ENCODE measurements at places on chromosomes 5 and 9.
A peak's percentile ranks its signal among the peaks of the same experiment; 100 is the strongest.

GRCh38 chr5:88727705-88728313 lies 155.2 kb downstream of the MEF2C start:
- no peak for DNase-seq

DNA sequence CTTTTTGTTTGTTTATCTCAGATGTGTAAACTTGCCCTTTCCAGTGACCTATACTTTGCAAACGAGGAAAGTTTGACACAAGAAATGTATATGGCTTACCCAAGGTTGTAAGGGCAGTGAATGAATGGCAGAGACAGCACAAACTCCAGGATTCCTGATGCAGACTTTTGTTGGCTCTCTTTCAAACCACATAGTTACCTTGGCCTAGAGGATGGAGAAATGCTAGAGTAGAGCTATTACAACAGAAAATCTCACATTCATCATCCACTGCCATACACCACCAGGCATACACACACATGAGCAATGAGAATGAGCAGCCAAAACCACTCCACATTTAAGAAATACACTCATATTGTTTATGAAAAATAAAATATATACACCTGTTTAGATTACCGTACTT lies 387.0 kb downstream of the TLR4 start:
- DNase-seq: no peak

- DNase-seq: no peak
These were observed 33.3 kb downstream of the PARP8 start for GRCh38 chr5:50699737-50700136.

GRCh38 chr5:122849771-122850170 lies 4.4 kb downstream of the SNX24 start:
- no peak for DNase-seq

DNA sequence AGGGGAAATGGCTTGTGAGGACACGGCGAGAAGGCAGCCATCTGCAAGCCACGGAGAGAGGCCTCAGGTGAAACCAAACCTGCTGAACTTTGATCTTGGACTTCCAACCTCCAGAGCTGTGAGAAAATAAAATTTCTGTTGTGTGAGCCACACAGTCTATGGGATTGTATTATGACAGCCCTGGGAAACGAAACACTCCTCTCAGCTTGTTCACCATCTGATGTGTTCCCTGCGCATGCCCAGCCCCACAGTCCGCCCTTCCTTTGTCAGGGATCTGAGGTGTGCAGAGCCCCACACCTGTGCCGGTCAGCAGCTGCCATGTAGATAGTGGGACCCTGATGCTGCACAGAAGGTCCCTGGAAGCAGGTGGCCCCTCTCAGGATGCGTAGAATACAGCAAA lies 34.1 kb downstream of the PLPP7 start:
- no peak for DNase-seq

GRCh38 chr5:7529880-7530279 lies 133.9 kb downstream of the ADCY2 start:
- no peak for DNase-seq

- DNase-seq: no peak
These were observed 56.7 kb downstream of the AOPEP start for GRCh38 chr9:94783102-94783682.

DNA sequence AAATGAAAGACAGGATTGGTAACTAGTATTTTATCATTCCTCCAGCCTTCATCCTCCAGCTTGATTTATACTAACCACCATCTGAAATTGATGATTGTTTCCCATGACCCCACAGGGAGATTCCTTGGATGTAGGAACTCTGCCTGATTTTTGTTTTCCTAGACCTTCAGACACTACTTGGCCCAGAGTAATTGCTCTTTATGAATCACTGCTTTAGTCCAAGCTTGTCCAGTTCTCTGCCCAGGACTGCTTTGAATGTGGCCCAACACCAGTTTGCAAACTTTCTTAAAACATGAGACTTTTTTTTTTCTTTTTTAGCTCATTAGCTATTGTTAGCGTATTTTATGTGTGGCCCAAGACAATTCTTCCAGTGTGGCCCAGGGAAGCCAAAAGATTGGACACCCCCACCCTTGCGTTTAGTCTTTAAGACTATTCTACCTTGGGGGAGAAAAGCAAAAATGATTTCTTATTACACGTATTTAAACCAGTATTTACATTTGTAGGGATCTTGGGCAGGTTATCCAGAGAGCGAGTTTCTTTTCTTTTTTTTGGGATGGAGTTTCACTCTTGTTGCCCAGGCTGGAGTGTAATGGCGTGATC lies 18.4 kb downstream of the BASP1 start:
- DNase-seq: no peak

DNA sequence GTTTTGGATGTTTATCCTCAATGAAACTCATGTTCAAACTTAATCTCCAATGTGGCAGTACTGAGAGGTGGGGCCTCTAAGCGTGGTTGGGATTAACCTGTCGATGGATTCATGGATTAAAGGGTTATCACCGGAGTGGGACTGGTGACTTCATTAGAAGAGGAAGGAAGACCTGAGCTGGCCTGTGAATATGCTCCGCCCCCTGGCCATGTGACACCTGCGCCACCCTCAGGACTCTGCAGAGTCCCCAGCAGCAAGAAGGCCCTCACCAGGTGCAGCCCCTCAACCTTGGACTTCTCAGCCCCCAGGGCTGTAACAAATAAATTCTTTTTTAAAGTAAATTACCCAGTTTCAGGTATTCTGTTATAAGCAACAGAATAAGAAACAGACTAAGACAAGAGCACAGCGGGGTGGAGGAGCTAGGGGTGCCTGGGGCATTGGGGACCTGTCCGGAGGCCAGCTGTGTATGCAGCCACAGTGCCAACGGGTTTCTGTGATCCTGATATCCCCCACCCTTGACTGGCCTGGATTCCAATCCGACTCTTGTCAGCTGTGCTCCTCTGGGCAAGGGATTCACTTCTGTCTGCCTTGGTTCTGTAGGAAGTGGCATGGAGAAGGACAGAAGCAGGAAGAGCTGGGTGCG lies 3.2 kb upstream of the MAPK9 start:
- DNase-seq: no peak

- no peak for DNase-seq
These were observed 943.1 kb upstream of the WWC1 start for GRCh38 chr5:167348251-167348926.

DNA sequence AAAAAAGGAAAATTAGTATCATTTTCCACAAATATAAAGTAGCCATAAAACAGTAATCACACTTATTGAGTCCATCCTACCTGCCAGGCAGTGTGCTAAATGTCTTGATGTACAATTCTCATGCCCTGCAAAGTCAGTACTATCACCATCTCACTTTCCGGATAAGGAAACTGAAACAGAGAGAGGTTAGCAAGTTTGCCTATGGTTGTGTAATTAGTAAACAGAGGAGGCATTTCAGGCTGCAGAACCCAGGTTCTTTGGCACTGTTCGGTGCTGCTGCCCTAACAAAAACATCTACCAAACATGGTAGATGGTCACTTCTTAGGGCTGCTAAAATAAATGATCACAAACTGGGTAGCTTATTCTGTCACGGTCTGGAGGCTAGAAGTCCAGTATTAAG lies 22.6 kb downstream of the PLAC8L1 start:
- no peak for DNase-seq

DNA sequence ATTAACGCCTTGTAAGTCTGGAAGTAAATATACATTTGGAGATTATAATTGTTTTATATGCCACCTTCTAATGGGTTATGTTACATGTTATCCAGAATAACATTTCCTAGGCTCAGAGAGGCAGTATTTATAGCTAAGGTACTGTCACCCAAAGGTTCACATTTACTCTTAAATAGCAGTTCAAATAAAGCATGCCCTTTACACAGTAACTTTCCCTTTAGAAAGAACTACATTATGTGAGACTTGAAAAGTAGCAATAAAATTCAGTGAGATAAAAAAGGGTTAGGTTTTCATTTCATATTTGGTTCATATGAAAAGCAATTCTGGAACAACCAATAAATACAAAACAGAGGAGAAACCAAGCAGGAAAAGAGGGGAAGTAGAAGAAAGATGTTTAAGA lies 35.1 kb downstream of the SKIC3 start:
- no peak for DNase-seq

DNA sequence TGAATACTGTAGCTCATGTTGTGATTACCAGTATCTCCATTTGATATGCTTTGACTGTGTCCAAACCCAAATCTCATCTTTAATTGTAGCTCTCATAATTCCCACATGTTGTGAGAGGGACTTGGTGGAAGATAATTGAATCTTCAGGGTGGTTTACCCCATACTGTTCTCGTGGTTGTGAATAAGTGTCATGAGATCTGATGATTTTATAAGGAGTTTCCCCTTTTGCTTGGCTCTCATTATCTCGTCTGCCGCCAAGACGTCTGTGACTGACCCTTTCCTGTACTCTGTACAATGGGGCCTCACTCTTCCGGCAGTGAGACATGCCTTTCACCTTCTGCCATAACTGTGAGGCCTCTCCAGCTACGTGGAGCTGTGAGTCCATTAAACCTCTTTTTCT lies 59.3 kb downstream of the TRIO start:
- no peak for DNase-seq

GRCh38 chr5:163623524-163623923 lies 118.1 kb downstream of the MAT2B start:
- no peak for DNase-seq

- peak; percentile 53 for DNase-seq
These were observed 43.1 kb downstream of the POLR1E start for GRCh38 chr9:37528652-37529471.

DNA sequence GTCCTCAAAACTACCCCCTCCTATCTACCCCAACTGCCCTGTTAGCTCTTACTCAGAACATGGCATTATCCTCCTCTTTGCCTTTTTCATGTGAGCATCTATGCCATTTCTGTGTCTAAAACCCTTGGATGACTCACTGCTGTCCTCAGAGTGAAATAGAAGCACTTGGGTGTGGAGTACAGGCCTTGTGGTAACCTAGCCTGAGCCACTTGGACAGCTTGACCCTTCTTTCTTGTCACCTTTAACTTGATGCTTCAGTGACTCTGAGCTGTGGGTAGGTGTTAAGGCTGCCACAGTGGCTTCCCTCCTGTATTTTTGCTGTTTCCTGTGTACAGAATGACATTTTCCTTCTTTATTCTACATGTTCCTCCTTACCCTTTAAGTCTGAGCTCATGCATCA lies 391.4 kb downstream of the SH3GL2 start:
- no peak for DNase-seq

DNA sequence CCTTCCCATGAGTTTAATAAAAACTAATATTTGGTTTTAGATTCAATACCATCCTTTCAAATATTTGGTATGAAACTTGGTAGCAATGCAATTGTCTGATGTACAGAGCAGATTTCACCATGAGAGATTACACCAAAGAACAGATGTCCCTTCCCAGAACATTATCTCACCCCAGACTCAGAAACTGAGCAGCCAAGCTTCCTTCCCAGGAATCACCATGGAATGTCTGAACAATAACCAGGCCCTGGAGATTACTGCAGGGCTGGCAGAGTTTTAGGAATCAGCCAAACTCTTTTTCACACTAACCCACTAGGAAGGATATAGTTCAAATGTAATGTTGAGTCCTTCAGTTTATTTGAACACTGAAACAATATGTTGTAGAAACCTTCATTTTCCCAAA lies 23.9 kb downstream of the CLTA start:
- no peak for DNase-seq

DNA sequence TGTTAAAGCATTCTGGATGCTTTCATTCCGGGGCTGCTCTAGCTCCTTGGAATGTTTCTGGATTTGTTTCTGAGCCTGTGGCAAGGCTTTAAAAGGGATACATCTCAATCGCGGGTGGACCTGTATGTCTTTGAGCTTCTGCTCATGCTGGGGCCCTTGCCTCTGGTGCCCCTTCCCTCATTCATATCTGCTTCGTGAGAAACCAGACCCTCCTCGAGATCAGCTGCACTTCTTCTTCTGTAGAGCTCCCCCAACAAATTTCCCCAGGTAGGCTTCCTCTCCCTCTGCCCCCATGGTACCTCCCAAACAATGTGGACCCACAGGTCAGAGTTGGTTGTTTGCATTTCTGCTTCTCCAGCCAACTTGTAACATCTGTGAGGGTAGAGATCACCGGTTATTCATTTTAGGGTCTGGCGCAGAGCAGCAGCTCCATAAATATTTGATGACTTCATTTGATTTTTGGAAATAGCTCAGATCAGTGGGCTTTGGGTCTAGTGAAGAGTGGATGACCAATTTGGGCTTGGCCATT lies 6.6 kb downstream of the ZNF618 start:
- DNase-seq: no peak

GRCh38 chr9:74361508-74361907 lies 135.6 kb upstream of the RORB start:
- DNase-seq: no peak

GRCh38 chr5:165227515-165227914 lies 1722.1 kb downstream of the MAT2B start:
- no peak for DNase-seq

DNA sequence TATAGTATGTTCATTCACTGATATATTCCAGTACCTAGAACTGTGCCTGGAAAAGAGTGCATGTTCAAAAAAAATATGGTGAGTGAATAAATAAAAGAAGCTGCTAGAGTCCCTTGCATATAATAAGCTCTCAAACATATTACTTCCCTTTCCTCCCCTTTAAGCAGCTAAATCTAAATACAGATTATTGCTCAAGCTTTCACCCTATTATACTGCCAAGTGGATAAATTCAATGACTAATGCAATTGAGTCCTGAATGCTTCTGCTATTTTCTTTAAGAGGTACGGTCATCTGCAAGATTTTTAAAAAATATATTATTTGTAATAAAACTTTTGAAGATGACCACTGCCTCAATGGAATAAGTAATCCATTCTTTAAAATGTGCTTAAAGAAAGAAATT lies 248.4 kb downstream of the PLK2 start:
- DNase-seq: no peak

DNA sequence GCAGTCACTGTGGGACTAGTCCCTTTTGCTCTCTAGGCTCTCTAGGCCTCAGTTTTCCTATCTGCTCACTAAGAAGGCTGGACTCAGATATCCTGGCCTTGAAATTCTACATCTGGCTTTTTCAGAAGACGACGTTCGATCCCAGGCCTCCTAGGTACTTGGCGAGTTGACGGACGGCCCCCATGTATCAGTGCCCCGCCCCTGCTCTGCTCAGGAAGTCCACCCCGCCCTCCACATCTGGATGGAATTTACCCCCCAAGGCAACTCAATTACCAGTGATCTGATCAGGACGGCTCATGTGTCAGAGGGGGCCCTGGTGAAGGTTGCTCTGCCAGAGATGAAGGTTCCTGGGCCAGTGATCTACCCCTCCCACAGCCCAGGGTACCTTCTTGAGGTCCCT lies 44.1 kb upstream of the SYNPO start:
- no peak for DNase-seq

- no peak for DNase-seq
These were observed at the start of gene PCDHGA11 for GRCh38 chr5:141420855-141421488. Gene PCDHGA11, plus strand, starts transcription at chr5:141421051. Its CDS starts 177 bp downstream, at chr5:141421228.

GRCh38 chr5:34053133-34053532 lies 10.1 kb upstream of the C1QTNF3 start:
- DNase-seq: no peak

GRCh38 chr5:107223066-107223465 lies 447.7 kb downstream of the EFNA5 start:
- DNase-seq: no peak

All from stimulated activated CD4-positive, alpha-beta T cell treated with anti-CD3 and anti-CD28 coated beads, Interleukin-1b, Interleukin-23, amount 100 ng/mL, for 1 hour (primary cell).